ENCODE measurements at places on chromosomes 1 and 21.

- peak; percentile 70 for DNase-seq
Observed at GRCh38 chr1:151047925-151048644, 534 bp downstream of the C1orf56 start.

- DNase-seq = no peak
Observed at GRCh38 chr21:26795412-26795805, 49.8 kb downstream of the ADAMTS1 start.

GRCh38 chr1:198780376-198780775, 141.5 kb downstream of the PTPRC start:
- DNase-seq = no peak

GRCh38 chr1:192140382-192140781, 17.9 kb upstream of the RGS18 start:
- DNase-seq = no peak

- no peak for DNase-seq
Observed at GRCh38 chr1:169100208-169100607, 6.3 kb upstream of the ATP1B1 start.

- no peak for DNase-seq
Observed at GRCh38 chr1:58436615-58437297, 109.8 kb downstream of the OMA1 start.

Data from CD4-positive, alpha-beta T cell treated with Interleukin-17A for 4 hours (primary cell).